Cortex of kidney (tissue), 1 donor: ENCODE measurements at places on chromosomes 2 and 18.

GRCh38 chr2:11688222-11689069 lies 18.5 kb upstream of the NTSR2 start:
- peak; percentile 13 for DNase-seq

GRCh38 chr2:16285813-16286510 lies 345.6 kb downstream of the MYCN start:
- no peak for DNase-seq

DNA sequence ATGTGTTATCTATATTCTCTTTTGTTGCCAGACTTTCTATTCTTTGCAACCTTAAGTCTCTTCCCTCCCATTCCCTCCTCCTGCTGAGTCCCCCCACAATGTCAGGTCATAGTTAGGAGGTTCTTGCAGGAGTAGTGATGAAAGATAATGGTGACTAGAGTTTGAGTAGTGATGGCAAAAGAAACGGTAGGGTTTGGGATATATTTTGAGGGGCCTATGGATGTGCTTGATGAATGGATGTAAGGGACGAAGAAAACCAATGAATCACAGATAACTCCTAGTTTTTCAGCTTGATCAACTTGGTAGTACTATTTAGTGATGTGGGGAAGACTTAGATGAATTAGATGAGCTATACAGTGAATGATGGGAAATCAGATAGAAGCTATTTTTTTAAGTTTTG lies 21.0 kb downstream of the EML4 start:
- DNase-seq = no peak

DNA sequence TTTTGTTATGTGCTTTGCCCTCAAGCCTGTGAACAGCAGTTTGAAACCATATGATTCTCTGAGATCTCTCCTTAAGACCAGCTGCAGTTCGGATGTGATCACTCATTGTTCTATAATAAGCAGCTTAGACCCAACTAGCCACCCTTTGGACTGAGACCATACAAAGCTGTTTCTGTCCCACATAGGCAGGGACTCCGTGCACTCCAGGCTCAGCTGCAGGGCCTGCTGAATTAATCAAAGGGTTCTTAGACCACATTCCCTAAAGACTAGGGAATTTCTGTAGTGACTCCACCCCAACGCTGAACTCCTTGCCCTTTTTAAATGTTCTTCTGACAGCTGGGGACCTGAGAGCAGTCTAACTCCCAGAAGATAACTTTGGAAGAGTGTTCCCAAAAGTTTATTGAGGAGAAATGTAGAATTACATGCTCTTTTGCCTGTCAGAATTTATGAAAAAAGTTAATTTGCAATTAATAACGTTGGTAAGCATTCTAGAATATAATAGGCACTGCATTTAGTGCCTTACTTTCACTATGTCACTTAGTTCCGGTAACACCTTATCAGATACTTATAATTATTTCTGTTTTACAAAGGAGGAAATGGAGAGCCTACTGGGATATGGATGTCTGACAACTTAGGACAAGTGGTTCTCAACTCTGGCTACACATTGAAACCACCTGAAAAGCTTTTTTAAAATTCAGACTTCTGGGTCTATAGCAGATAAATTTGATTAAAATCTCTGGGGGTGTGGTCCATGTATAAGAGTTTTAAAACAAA lies 42.3 kb downstream of the GULP1 start:
- DNase-seq = no peak

- no peak for DNase-seq
Measured at GRCh38 chr2:127414638-127415592, 3.3 kb upstream of the PROC start.

- DNase-seq = no peak
Measured at GRCh38 chr18:13804305-13804704, 19.6 kb upstream of the MC5R start.

- DNase-seq = no peak
Measured at GRCh38 chr2:69113627-69114026, 100.6 kb downstream of the ANTXR1 start.

- DNase-seq = no peak
Measured at GRCh38 chr2:29025711-29026110, 44.6 kb downstream of the TOGARAM2 start.

- DNase-seq = no peak
Measured at GRCh38 chr2:88342749-88343148, 109.7 kb downstream of the FOXI3 start.

- no peak for DNase-seq
Measured at GRCh38 chr2:54671010-54671409, 52.5 kb upstream of the EML6 start.

DNA sequence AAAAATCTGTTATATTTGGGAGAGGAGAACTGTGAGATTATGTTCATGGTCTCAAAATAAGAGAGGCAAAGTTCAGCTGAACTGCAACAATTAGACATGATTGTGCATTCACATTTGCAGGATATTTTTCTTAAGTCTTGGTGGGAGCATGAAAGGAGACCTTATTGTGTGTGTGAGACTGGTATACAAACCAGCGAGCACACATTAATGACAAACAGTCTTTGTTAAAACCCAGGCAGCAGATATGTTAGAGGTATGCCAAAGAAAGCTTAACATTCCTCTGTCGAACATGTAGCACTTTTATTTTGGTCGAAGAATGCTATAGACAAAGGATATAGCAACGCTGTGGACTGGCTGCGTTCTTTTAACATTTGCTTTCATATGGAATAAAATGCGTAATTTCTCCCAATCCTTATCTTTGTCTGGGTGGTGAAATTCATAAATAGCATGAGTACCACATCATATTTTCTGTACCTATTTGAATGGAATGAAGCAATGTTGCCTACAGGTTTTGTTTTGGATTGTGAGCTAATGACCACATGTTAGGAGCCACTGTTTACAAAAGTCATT lies 88.4 kb downstream of the ICOS start:
- DNase-seq = no peak

DNA sequence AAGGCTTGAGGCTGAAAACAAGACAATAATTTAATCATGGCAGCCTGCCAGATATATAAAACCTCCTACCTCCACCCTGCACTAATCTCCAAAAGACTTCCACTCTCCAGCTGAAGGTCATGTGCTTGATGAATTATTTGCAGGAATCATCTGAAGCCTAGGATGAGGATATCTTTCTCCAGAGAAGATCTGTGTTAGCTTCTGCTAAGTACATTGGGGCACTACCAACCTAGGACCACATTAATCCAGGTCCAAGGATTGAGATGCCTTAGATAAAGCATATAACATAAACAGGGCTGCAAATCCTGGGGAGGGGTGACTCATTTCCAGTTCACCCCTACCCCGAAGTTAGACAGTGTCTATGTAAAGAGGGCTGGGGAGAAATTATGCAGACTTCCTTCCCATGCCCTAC lies 80.5 kb upstream of the FRZB start:
- DNase-seq = no peak

GRCh38 chr18:8800876-8801262 lies 95.5 kb downstream of the MTCL1 start:
- no peak for DNase-seq

DNA sequence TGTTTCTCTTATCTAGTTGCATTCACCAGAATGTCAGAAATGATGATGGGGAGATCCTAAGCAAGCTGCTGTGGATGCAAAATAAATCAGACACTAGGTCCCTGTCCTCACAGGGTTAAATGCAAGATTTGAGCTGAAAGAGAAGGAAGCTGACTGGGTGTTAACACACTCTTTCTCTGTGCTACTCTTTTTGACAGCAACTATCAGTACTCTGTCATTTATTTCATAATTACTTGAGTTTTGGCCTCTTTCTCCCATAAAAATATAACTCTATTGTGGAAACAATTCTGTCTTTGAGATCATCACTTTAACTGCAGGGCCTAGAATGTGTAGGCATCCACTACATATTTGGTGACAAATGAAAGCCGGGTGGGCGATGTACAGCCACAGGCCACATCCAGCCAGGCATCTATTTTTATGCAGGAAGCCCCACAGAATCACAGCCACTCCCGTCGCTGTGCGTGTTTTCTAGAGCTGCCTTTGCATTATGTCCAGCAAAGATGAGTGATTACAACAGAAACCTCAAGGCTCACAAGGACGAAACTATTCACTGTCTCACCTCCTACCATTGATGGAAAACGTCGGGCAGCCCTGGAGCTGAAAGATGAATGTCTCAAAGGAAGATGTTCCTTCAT lies 849.0 kb downstream of the RNF144A start:
- no peak for DNase-seq

GRCh38 chr2:213253162-213253561 lies 31.1 kb upstream of the SPAG16 start:
- no peak for DNase-seq

- DNase-seq = no peak
Measured at GRCh38 chr2:17520761-17521160, 2.5 kb upstream of the RAD51AP2 start.

GRCh38 chr2:85706599-85707296 lies 12.6 kb downstream of the GNLY start:
- no peak for DNase-seq

DNA sequence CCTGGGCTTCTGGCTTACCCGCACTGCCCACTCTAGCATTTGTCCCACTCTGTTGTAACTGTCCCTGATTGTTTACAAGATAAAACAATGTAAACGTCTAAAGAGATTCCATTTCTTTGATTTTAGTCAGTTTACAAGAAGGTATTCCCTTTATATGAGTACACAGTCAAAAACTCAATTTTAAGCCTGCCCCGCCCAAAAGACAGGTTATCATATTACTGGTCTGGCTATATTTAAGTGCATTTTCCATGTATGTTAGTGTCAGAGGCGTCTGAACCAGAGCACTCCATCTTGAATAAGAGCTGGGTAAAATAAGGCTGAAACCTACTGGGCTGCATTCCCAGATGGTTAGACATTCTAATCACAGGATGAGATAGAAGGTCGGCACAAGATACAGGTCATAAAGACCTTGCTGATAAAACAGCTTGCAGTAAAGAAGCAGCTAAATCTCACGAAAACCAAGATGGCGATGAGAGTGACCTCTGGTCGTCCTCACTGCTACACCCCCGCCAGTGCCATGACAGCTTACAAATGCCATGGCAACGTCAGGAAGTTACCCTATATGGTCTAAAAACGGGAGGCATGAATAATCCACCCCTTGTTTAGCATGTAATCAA lies 15.0 kb downstream of the GPR45 start:
- no peak for DNase-seq

DNA sequence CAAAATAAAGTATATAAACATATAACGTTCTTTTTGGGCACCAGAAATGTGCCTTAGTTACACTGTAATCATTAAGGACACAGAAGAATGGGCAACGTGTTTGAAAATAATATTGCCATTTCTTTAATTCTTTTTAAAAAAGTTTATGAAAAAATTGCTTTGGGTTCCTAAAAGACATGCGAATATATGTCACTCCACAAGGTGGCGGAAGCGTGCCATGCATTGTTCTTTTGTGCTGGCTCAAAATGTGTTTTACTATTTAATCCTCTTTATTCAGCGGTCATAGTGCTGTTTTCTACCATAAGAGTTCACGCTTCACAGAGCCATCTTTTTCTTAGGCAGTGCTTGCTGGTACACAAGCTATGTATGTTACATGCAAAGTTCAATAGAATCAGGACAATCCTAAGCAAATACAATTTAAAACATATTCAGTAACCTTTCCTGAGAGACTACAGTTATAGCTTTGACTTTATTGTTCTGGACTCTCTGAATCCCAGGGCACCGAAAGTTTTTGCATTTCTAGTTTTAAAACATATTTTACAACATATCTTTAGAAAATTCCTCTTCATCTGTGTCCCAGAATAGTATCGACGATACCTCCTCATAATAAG lies 147.8 kb upstream of the ERBB4 start:
- DNase-seq = no peak

DNA sequence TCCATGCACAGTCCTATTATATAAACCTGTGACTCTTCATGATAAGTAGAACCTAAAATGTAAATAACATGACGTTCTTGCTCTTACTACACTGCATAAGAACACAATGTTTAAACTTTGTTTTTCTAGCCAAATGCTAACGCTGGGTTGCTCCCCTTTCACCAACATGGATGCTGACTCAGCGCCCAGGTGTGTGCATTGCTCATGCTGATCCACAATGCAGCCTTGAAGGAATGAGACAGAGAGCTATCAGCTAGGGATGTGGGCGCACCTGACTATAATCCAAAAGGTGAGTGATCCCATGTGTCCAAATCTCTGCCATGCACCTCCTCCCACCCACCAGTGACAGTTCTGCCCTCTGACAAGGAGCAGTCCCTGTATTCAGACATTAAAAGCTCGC lies 235.0 kb downstream of the IRS1 start:
- DNase-seq = no peak

GRCh38 chr2:161426922-161427663 lies 11.0 kb downstream of the TBR1 start:
- no peak for DNase-seq

DNA sequence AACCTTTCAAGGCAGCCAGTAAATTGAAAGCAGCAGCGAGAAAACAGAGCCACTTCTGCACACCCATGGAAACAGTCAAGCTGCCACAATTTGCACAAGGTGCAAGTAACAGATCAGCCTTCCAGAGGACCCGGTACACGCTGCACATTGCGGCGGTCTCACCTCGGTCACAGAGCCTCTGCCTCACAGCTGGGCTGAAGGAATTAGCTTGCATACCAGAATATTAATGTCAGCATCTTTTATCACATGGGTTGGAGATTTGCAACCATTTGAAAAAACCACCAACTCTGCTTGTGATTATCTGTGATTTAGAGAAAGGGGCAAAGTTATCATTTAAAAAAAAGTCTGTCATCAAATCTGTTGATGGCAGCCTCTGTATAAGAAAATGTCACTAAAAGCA lies 330.5 kb upstream of the TCF4 start:
- DNase-seq = no peak

GRCh38 chr18:40415176-40415791 lies 1539.8 kb upstream of the PIK3C3 start:
- no peak for DNase-seq

DNA sequence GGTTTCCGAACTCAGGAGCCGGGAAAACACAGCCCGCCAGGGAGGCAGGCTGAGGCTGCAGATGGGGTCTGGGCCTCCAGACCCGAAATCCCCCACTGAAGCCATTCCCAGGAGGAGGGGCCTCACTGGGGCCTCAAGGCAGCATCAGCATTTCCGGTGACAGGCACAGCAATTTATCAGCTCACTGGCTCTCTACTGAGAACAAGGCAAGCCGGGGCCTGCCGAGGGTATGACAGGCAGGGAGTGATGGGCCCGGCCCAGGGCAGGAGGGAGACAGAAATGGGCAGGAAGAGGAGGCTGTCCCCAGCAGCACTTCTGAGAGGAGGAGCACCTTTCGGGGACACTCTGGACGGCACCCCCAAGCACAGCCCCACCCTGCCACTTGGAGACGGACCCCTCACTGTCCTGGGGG lies 12.5 kb downstream of the SDC1 start:
- DNase-seq = no peak

GRCh38 chr2:134139611-134140010 lies 114.3 kb upstream of the MGAT5 start:
- no peak for DNase-seq

GRCh38 chr2:85787981-85788340 lies 34.2 kb downstream of the ATOH8 start:
- no peak for DNase-seq
